Ascending aorta (tissue), 2 donors: ENCODE measurements at places on chromosomes 4 and X. TPM values are rescaled to one million over a fixed set of nuclear protein-coding genes. Genes with fewer than 3 reads are reported as not detected.

Gene TIMM17B
- 15.3 TPM for total RNA-seq

- DNase-seq = no peak
These were observed 12.0 kb upstream of the DCHS2 start for GRCh38 chr4:154503598-154503997.

Gene RTL3
- total RNA-seq = not detected

DNA sequence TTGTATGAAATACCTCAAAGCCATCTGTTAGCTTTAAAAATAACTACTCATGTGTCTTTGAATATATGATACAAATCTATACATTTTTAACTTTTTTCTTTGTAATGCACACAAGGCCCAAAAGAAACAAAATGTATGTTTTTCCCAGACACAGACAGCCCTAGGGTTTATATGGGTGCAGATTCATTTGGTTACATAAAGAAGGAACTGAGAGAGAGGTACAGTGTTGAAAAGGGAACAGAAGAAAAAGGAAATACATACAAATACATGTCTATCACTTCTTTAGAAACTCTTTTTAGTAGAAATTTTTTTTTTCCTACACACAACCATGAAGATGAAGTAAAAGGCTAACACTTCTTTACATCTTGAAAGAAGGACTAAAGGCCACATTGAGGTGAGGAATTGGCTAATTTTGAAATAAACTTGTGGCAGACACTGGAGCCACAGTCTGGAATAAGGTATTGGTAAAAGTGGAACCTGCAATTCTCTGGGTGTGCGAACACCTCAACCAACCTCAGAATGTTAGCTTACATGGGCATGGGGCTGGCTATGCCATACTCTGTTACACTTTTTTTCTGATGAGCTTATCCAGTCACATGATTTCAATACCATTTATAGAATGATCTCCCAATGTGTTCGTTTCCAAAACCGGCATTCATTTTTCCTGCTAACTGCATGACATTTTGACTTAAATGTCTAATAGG, 67.9 kb downstream of the FAM47C start:
- DNase-seq = no peak

GRCh38 chrX:153926552-153926857, 441 bp upstream of the ARHGAP4 start:
- peak; percentile 37 for DNase-seq

- no peak for DNase-seq
These were observed 49.9 kb upstream of the CASK start for GRCh38 chrX:41973208-41973607.

DNA sequence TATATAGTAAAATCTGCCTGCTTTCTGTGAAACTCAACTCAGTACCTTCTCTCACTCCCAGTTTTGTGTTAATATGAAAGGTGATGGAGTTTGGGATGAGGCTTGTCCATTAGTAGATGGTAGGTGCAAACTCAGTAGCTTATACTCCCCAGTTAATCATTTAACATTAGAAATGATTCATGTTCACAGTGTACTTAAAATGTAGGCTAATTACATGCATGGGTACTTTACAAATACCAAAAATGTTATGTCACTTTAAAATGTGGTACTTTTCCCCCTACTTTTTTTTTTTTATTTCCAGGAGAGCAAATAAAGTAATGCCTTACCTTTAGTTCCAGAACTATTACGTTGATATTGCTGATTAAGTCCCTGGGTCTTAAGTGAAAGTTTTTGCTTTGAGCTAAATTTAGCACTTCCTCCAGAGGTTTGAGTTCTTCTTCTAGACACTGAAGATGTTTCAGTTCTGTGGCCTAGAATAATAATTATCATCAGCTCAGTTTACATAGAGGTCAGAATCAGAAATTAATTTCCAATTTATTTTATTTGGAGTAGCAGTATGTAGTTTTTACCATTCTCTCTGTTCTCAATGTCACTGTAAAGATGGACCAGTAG, 3.0 kb downstream of the IL2 start:
- no peak for DNase-seq

DNA sequence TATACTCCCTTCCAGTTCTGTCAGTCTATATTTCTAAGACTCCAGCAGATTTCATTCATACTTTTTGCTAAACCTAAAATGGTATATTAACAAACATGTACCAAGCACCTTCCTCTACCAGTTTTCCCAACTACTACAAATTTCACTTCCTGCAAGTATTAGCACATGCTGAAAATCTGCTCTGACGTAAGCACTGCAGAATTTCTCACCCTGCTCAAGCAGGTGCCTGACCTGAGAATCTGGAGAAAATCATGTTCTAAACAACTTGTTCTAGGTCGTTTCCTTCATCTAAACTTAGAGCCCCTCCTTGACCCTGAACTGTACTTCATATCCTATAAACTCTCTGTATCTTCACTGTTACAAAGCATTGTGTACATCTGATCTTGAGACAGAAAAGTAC, 380.7 kb upstream of the NOCT start:
- DNase-seq = no peak

Gene TSPAN6
- 17.2 TPM for total RNA-seq

DNA sequence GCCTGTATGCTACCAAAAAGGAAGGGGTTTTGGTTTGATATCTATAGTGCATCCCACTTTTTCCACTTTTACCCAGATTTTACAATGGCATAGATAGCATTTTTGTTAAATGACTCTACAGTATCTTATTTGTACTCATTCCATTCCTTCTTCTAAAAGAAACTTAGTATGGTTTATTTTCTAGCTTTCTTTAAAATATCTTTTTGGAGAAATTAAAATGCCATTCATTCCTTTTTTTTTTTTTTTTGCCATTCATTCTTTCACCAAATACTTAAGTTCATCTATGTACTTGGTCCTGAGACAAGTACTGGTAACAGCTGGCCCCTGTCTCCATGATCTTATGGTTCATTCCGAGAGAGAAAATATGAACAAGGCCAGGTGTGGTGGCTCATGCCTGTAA, 49.1 kb downstream of the MID1 start:
- no peak for DNase-seq

- no peak for DNase-seq
These were observed 43.7 kb downstream of the FAM114A1 start for GRCh38 chr4:38911257-38911656.

GRCh38 chr4:3107691-3108121, 33.2 kb downstream of the HTT start:
- DNase-seq = no peak

DNA sequence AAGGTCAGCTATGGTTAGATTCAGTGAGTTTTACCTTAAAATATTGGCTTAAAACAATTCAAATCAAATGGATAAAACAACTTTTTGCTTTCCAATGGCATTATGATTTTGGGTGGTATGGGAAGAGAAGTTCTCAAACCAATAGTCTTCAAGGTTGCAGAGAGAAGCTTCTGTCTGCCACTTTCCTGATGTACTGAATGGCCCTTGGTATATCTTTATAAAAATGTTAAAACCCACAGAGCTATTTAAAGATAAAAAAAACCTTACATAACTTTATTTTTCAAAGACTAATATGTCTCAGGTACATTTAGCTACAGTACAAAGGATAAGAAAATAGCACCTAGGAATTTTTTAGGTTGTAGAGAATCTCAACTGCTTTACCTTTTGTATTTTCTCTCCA, 6.9 kb downstream of the FGA start:
- no peak for DNase-seq

GRCh38 chr4:91471280-91471679, 832.5 kb upstream of the GRID2 start:
- DNase-seq = no peak

DNA sequence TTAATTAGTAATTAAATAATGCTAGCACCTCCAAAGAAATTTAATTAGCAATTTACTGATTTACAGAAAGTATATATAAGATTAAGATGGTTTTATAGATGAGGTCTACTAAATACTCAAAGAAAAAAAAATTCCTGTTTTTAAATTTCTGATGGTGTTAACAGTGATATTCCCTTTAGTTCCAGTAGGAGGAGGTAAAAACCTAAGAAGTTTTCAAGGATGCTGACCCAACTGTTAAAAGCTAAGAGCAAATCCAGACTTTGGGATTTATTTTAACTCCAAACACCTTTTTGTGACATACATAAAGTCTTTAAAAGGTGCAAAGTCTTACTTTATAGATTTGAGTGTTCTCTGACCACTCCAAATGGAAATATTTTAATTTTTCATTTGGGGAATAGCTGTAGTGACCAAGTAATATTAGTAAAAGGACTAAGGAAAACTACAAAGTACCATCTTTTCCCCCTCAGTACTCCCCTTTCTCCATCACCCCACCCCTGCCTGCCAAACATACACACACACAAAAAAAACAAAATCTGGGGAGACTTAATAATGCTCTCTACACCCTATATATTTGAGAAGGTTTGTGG, 34.2 kb upstream of the CSN1S1 start:
- no peak for DNase-seq

- DNase-seq = no peak
These were observed 67.2 kb downstream of the SLIT2 start for GRCh38 chr4:20318909-20319277.

DNA sequence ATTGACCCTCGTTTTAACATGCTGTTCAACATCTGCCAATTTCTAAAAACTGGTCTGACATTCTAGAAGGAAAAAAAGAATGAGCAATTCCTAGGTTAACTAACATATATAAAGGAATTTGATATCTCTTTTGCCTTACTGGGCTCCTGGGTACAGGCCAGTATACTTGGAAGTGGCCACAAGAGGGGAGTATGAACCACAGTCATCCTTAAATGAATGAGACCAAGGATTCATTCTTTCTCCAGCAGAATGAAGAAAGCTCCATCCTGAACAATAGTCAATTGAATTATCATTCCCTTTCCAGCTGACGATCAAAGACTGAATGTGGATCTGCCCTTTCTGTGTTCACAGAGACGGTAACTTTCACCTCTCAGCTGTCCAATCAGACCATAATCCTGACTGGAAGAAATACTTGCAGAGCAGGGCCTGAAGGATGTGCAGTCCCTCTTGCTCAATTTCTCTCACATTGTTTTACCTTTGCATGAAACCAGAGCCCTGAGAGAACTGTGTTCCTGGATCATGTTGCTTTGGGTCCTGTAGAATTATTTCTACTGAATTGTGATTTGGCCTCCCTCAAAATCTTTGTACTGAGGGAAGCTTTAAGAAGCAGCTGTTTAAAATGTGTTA, 14.8 kb upstream of the SPARCL1 start:
- DNase-seq = no peak

GRCh38 chr4:123488916-123489315, 92.3 kb downstream of the SPRY1 start:
- no peak for DNase-seq

- no peak for DNase-seq
These were observed 86.0 kb upstream of the LIMCH1 start for GRCh38 chr4:41451961-41452360.

GRCh38 chr4:80054375-80054774, 18.7 kb downstream of the ANTXR2 start:
- no peak for DNase-seq

GRCh38 chrX:136495043-136495442, 2.3 kb upstream of the HTATSF1 start:
- DNase-seq = no peak

DNA sequence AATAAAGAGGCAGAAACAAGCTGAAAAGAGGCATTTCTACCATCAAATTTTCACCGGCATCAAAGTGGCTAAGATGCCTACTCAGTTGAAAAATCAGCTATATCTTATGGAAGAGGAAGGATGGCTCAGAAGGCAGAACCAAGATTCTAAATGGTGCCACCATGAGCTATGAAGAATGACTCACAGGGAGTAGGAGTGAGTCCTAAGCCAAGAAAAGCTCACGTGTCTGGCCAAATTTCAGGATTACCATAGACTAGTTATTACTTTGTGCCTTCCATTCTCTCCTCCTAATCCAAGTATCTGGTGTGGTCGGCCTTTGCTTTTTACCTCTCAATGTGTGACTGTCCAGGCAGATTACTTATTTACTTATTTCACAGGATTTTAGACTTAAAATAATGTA, 54.8 kb downstream of the BMP3 start:
- DNase-seq = no peak

Gene SPANXA1
- total RNA-seq = not detected

GRCh38 chrX:22800806-22801205, 199.0 kb upstream of the DDX53 start:
- no peak for DNase-seq

DNA sequence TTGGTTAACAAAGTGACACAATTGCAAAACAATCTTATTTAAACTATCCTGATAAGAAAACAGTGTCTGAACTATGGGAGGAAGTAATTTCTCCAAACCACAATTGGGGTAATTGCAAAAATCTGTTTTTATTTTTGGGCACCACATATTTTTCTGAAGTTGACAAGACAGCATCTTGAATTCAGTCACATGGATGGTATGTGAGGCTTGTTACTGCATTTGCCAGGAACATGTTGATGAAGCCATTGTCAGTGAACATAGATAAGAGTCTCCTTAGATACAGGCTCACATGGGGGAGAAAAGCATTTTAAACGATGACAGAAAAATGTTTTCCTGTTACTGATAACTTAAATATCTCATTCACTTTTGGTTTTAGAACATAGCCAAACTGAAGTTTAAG, 5.5 kb upstream of the USP53 start:
- no peak for DNase-seq

GRCh38 chrX:99914635-99915034, 495.4 kb downstream of the PCDH19 start:
- no peak for DNase-seq

Gene XAGE2
- not detected for total RNA-seq

Gene TCEAL3
- total RNA-seq = 11.3 TPM

Gene C4orf51
- not detected for total RNA-seq

- DNase-seq = no peak
These were observed 90.2 kb upstream of the FAM241A start for GRCh38 chr4:112055100-112055499.

DNA sequence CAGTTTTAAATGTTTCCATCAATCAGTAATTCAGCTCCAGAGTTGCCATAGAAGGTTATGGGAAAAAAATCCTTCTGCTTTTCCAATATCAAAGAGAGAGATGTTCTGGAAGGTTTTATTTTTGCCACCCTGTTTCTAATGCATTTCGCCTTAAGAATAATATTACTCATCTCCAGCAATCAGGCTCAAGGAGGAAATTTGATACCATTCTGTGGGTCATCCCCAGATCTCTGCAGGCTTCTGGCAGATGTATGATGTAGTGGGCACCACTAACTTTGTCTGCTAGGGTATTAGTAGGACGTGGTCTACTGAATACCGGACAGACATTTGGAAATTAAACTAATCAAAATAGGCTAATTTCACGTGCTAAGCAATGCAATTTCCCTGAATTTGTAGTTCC, 645.4 kb upstream of the TENM3 start:
- DNase-seq = no peak

Gene TMPRSS11B
- total RNA-seq = not detected

DNA sequence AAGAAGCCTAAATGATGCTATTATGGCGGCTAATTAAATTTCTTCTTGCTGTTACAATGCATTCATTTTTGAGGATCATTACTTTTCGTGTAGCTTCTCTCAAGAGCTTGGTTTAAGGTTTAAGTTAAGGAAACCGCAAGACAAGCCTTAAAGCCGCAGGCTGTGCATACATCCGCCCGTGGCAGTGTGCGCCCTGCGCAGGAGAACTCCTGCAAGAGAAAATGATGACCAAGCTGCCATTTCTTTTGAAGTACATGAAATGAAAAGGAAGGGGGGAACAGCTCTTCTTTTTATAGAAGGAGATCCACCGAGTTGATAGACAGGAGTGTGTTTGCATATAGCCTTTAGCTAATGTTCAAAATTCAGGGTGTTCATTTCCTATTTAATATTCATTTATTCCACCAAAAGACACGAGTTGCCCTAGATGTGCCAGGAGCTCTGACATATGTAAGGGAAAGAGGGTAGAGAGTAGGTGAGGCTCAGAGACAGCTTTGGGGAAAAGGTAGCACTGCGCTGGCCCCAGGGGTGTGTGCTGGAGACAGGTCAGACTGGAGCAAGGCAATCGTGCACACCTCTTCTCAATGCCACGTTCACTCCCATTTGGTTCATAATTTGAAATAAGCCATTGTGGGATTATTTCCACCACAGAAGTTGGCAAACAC, 112.1 kb upstream of the LDB2 start:
- DNase-seq = no peak
